ENCODE measurements at places on chromosomes 11 and 22.

- no peak for DNase-seq
These were observed 19.1 kb downstream of the CABIN1 start for GRCh38 chr22:24030186-24030702.

DNA sequence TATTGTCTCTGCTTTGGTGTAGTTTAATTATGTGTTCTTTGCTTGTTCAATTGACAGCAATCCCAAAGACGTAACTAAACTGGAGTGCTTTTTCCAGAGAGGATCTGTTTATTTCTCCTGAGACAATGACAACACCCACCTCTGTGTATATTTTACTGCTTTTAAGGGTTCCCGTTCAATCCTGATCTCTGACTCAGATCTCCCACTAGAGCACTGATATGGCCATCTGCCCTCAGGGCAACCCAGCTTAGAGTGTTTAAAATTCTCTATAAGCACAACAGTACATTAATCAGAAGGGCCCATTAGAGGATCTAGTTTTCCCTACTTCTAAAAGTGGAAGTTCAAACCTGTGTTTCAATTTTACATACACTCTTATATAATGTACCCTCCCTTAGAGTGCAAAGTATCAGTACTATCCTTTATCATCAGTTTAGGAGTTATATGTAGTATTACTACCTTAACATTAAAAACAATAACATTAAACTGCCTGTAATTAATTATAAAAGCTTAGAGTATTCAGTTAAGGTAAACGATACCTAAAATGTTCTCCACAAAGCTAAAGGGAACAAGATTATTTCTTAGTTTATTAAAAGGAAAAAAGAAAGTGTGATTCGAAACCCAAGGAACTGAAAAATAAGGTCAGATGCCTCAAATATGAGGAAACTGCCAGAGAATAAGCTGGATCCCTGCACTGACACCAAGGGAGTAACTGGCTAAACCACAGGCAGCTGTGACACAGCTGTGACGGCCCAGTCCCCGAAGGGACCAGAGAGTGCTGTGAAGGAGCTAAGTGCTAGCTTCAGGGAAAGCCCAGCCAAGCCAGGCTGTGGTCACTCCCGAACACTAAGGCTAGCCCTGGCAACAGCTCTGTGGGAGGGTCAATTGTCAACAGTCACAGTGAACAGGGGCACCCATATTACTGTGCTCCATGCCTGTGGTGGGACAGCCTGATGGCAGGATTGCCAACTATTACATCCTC is 15.2 kb downstream of the UFD1 start:
- no peak for DNase-seq

DNA sequence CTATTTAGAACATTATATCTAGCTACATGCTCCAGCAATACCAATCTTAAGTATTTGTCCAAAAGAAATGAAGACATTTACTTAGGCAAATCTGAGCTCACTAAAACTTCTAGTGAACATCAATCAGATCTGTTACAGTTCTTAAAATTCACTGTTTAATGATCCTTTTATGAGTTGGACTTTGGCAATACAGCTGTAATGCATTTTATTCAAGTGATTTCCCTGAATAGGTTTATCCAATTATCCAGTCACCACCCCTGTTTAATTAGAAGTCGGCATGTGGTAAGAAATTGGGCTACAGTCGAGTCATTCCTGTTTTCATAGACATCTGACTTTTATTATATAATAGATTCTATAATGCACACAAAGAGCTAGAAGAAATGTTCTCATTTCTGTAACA is 1029.0 kb upstream of the TENM4 start:
- no peak for DNase-seq

DNA sequence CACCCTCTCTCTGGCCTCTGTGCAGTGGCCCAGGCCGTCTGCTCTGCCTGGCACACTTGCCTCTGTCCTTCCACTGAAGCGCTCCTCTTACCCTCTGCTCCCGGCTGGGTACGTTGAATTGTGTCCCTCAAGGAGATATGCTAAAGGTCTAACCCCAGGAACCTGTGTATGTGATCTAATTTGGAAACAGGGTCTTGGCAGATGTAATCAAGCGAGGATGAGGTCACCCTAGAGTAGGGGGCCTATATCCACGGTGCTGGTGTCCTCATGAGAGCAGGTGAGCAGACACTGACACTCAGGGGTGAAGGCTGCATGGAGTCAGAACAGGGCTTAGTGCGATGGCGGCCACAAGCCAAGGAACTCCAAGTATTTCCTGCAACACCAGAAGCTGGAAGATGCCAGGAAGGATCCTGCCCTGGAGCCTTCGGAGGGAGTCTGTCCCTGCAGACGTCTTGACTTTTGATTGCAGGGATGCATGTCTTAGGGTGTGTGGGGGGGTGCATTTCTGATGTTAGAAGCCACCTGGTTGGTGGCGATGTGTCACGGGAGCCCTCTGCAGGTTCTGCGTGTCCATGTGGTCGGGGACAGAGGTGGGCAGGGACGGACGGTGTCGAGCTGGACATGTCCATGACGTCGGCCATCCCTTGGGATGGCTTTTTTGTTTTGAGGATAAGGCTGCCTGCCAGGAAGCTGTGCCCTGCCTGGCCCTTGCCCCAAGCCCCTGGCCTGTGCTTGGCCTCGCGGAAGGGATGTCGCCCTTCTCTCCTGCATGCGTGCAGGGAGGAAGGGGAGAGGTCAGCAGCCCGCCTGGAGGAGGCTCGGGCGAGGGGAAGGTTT is 68.6 kb downstream of the LRP5 start:
- no peak for DNase-seq

DNA sequence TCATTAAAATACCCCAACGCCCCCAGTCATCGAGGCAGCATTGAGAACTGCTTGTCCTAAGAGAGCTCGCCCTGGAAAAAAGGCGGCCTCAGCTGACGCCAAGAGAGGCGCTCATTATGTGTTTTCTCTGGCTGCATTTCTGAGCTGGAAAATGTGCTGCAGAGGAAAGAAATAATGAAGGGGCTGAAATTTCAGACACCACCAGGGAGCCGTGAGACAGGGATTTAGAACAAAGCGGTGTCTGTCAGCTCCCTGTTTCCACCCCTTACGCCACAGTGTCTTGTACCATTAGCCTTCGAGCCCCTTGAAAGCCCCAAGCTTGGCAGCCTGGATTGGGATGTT is 14.4 kb downstream of the USH1C start:
- DNase-seq = peak; percentile 51

- no peak for DNase-seq
These were observed 17.6 kb upstream of the LMO1 start for GRCh38 chr11:8281266-8281665.

DNA sequence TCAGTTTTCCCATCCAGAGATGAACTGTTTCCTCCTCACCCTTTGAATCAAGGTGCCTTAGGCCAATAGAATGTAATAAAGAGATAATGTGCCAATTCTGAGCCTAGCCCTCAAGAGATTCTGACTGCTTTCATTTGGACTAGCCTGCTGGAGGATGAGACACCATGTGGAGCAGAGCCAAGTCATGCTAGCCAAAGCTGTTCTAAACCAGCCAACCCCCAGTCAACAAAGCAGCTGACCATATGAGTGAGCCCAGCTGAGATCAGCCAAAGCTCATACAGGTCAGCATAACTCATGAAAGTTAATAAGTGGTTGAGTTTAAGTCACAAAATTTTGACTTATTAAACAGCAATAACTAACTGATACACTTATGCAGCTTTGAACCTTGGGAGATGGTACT is 66.7 kb upstream of the DBX1 start:
- DNase-seq = no peak
